Activated T-cell treated with anti-CD3 and anti-CD28 coated beads for 24 hours (primary cell): ENCODE measurements at places on chromosomes 6 and 20.

- DNase-seq, result no peak
These were observed 2.6 kb downstream of the FASTKD5 start for GRCh38 chr20:3156811-3157619.

DNA sequence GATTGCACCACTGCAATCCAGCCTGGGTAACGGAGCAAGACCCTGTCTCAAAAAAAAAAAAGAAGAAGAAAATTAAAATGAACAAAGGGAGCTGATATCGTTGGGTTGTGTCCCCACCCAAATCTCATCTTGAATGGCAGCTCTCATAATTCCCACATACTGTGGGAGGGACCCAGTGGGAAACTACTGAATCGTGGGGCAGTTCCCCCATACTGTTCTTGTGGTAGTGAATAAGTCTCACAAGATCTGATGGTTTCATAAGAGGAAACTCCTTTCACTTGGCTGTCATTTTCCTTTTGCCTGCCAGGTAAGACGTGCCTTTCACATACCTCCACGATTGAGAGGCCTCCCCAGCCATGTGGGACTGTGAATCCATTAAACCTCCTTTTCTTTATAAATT is 149.4 kb downstream of the PREX1 start:
- DNase-seq, result no peak

- DNase-seq, result peak; percentile 65
These were observed at the start of gene BCL2L1 for GRCh38 chr20:31722257-31723068. Gene BCL2L1, minus strand, starts transcription at chr20:31722868. Its CDS starts 650 bp downstream, at chr20:31722218.

DNA sequence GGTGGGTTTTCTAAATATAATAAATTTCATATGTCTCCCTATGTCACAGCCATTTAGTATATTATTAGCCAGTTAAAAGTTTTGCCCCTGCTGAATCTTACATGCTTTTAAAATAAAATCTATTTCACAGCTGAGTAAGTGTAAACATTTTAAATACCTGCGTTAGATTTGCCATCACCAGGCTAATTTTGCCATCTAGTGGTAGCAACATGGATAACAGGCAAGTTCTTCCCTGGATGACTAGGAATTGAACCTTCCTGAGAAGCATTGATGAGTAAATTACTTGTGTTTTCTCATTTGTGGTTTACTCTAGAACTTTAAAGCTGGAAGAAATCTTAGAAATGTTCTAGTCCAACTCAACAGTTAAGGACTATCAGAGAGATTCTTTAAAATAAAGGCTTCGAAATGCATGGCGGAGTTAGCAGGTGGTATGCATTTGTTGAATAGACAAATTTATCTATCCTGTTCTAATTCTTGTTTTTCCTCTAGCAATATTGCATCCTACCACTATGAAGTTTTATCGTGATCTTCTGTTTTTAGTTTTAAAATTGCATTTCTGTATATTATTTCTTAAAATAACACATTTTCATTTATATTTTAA is 2.6 kb downstream of the PRSS35 start:
- DNase-seq, result no peak

GRCh38 chr20:62892348-62893304 is 31.0 kb upstream of the TCFL5 start:
- no peak for DNase-seq

DNA sequence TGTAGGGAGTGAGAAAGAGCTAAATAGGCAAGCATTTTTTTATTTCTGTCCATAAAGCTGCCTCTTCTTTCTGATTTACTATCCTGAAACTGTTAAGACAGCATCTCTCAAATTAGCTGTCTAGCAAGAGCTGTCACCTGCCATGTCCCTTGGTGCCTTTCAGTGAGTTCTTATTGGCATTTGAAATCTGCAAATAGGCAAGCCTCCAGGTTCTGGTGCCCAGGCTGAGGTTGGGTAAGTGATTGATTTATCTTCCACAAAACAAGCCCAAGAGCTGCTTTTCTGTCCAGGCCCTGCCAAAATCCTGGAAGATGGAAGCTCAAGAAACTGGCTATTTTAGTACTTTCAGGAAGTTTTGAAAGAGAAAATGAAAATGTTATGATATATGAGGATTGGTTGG is 22.4 kb downstream of the MANEA start:
- no peak for DNase-seq

GRCh38 chr20:62815066-62815991 is 1.5 kb upstream of the COL9A3 start:
- DNase-seq, result no peak

DNA sequence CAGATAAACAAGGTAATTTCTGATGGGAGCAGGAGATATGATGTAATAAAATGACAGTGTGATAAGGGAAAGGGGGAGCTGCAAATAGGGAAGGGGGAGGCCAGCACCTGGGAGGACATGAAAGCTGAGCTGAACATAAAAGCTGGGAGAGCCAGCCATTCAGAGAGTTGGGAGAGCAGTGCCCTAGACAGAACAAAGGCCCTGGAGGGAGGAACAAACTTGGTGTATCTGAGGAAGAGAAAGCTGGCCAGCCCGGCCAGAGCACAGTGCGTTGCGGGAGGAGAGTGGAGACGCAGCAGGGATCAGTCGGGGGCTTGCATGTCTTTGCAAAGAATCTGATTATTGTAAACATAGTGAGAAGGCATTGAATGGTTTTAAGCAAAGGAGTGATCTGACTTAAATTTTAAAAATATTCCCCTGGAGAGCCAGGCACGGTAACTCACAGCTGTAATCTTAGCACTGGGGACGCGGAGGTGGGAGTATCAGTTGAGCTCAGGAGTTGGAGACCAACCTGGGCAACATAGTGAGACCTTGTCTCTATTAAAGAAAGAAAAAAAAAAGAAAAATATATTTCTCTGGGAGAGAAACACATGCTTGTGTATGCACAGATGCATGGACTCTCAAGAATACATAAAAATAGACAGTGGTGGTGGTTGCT is 318.2 kb downstream of the ZFAND3 start:
- DNase-seq, result no peak
